Fibroblast of skin of right biceps (primary cell): ENCODE measurements at places on chromosomes 6 and 20.
A peak's percentile ranks its signal among the peaks of the same experiment; 100 is the strongest.

- DNase-seq = no peak
Measured at GRCh38 chr6:95690328-95690727, 113.0 kb downstream of the MANEA start.

DNA sequence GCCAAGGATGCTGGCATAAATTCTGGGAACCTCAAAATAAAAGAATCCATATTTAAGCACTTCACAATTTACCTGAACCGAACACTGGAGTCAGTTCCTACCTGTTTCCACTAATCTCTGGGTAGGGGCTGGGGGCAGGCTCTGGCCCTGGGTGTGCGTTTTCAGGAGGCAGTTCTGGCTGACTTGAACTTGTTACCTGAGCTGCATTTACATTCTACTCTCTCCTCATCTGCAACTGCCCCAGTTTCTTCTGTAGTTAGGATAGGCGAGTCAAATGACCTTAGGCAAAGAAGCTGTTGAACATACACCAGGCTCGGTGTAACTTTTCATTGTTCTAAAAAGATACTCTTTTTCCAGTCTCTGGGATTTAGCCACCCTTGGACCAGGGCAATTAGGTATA is 13.2 kb downstream of the CARMIL1 start:
- no peak for DNase-seq

DNA sequence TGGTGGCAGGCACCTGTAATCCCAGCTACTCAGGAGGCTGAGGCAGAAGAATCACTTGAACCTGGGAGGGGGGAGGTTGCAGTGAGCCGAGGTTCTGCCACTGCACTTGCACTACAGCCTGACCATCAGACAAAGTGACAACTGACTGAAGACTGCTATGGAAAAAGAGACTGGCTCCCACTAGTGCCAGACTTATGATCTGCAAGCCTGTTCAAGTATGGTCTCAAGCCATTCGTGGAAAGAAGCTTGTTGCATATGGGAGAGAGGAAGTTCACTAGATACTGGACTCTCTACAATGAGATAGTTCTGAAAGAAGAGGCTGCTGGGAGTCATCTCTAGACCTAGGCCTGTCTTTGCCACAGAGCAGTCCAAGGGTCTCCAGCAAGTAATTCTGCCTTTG is 26.7 kb downstream of the MDN1 start:
- DNase-seq = peak; percentile 19

GRCh38 chr6:130932438-130932837 is 105.2 kb downstream of the SMLR1 start:
- DNase-seq = no peak
